ENCODE measurements at places on chromosomes 16 and 17. TPM values are rescaled to one million over a fixed set of nuclear protein-coding genes. Genes with fewer than 3 reads are reported as not detected.
A peak's percentile ranks its signal among the peaks of the same experiment; 100 is the strongest.

GRCh38 chr17:73420897-73421296 is 109.1 kb upstream of the CDC42EP4 start:
- DNase-seq = peak; percentile 26

The KCNAB3 gene
- 1.9 TPM for total RNA-seq

DNA sequence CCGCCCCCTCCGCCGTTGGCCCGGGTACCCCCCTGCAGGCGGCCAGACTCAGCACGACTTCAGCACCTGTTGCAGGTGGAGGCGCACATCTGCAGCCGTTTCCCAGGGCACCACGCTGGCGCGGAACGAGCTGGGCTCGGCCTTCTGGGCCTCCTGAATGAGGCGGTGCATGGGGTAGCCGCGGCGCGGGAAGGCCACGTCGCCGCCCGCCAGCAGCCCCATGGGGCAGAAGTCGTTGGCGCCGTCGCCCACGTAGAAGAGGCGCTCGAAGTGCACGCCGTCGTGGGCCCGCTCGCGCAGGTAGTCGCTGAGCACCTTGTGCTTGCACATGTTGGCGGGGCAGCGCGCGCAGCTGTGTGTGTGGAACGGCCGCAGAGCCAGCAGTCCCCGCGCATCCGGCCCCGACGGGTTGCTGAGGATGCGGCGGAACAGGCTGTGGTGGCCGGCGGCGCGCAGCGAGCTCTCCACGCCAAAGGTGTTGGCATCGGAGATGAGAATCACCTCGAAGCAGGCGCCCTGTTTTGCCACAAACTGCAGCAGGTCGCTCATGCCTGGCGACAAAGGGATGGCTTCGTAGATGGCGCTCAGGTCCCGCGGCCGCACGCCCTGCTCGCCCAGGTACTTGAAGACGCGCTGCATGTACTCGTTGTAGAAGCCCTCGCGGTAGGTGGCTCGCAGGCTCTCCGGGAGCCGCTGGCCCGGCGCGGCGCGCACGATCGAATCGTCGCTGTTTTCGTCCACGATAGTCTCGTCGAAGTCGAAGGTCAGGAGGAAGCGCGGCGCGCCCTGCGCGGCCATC is 6.2 kb downstream of the PHOSPHO1 start:
- no peak for DNase-seq

DNA sequence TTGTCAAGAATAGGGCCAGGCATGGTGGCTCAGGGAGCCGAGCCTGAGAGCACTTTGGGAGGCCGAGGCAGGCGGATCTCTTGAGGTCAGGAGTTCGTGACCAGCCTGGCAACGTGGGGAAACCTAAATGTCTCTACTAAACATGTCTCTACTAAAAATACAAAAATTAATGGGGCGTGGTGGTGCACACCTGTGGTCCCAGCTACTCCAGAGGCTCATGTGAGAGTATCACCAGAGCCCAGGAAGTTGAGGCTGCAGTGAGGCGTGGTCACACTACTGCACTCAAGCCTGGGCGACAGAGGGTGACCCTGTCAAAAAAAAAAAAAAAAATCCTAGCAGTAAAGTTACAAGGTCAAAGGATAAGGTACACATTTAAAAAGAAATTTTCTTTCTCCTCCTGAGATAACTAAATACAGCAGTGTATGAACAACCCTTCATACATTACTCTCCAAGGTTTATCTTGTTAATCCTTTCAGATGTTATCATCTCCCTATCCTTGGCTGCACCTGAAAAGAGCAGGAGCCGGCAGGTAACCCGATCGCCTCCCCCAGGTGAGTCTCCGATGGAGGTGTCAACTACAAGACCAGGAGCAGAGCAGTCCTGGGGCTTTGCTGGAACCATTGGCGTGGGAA is 122.3 kb downstream of the GOSR1 start:
- DNase-seq = no peak

GRCh38 chr17:62093188-62094155 is 28.4 kb upstream of the MED13 start:
- peak; percentile 38 for DNase-seq

- no peak for DNase-seq
These were observed 151.7 kb upstream of the COX10 start for GRCh38 chr17:13917634-13918033.

GRCh38 chr17:67127925-67128324 is 83.6 kb downstream of the CACNG1 start:
- no peak for DNase-seq

DNA sequence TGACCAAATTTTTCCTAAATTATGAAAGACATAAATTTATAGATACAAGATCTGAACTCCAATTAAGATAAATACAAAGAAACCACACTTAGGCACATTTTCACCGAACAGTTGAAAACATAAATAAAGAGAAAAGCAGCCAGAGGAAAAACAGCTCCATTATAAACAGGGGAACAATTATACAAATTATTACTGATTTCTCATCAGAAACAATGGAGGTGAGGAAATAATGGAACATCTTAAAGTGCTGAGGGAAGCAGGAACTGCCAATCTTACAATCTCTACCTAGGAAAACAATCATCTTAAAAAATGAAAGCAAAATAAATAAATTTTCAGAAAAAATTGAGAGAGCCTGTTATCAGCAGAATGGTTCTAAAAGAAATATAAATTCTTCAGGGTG is 234.4 kb upstream of the PMFBP1 start:
- DNase-seq = no peak

The SLC16A11 gene
- total RNA-seq = not detected
